ENCODE measurements at places on chromosomes 2 and 18. TPM values are rescaled to one million over a fixed set of nuclear protein-coding genes. Genes with fewer than 3 reads are reported as not detected.

The REG3A gene
- total RNA-seq, result not detected

The WDR35 gene
- total RNA-seq, result 14.5 TPM

The HRH4 gene
- not detected for total RNA-seq

The DAW1 gene
- 3.2 TPM for total RNA-seq

The SLC11A1 gene
- total RNA-seq, result 0.26 TPM

The KCNG2 gene
- total RNA-seq, result not detected

The MARCO gene
- total RNA-seq, result 0.08 TPM

The TDRD15 gene
- not detected for total RNA-seq

The KCNF1 gene
- 47.2 TPM for total RNA-seq

The BCL11A gene
- total RNA-seq, result 0.02 TPM

The CHRND gene
- not detected for total RNA-seq

The OR6B2 gene
- total RNA-seq, result not detected

The SLC8A1 gene
- total RNA-seq, result 0.34 TPM

The ARHGAP15 gene
- not detected for total RNA-seq

The NDC80 gene
- 12.8 TPM for total RNA-seq

The FKBP1B gene
- 10.6 TPM for total RNA-seq

The RBKS gene
- total RNA-seq, result 9.2 TPM

The ZNF512 gene
- 17.9 TPM for total RNA-seq

The LONRF2 gene
- 2.6 TPM for total RNA-seq

The ACADL gene
- total RNA-seq, result not detected

The SERPINB3 gene
- total RNA-seq, result not detected

The LAMA3 gene
- total RNA-seq, result 55.8 TPM

The IER3IP1 gene
- total RNA-seq, result 27.9 TPM

The GNLY gene
- total RNA-seq, result 0.30 TPM

The CNRIP1 gene
- 2.1 TPM for total RNA-seq

The DUSP19 gene
- total RNA-seq, result 0.45 TPM

The RNPEPL1 gene
- total RNA-seq, result 67.2 TPM

The ST8SIA3 gene
- not detected for total RNA-seq

The TSPYL6 gene
- not detected for total RNA-seq

The CYB5A gene
- total RNA-seq, result 133 TPM

The FNDC4 gene
- total RNA-seq, result 3.7 TPM

The XIRP2 gene
- total RNA-seq, result not detected

The NT5DC4 gene
- not detected for total RNA-seq

The PXDN gene
- 11.0 TPM for total RNA-seq

The ANAPC1 gene
- 27.4 TPM for total RNA-seq

The SGPP2 gene
- 0.42 TPM for total RNA-seq

The RTP5 gene
- not detected for total RNA-seq

The SALL3 gene
- total RNA-seq, result not detected

The SLC14A1 gene
- not detected for total RNA-seq

The HTR2B gene
- not detected for total RNA-seq

The GPR45 gene
- not detected for total RNA-seq

The COL4A4 gene
- 2.1 TPM for total RNA-seq

The SLC38A11 gene
- total RNA-seq, result not detected

The ASPRV1 gene
- total RNA-seq, result 0.23 TPM

The EPB41L3 gene
- 0.41 TPM for total RNA-seq

The INPP5D gene
- total RNA-seq, result 0.70 TPM

The NR4A2 gene
- 3.0 TPM for total RNA-seq

The LBX2 gene
- 3.0 TPM for total RNA-seq

The GATA6 gene
- total RNA-seq, result 1.8 TPM

The MEP1B gene
- total RNA-seq, result not detected

The NBAS gene
- total RNA-seq, result 14.9 TPM

The KCNS3 gene
- 1.1 TPM for total RNA-seq

The HOXD10 gene
- 5.4 TPM for total RNA-seq

The ODC1 gene
- total RNA-seq, result 155 TPM

The DSC3 gene
- total RNA-seq, result 1.6 TPM

The IL18R1 gene
- 1.0 TPM for total RNA-seq
